ENCODE measurements at places on chromosomes 16 and 17. TPM values are rescaled to one million over a fixed set of nuclear protein-coding genes. Genes with fewer than 3 reads are reported as not detected.

Gene TANGO6
- total RNA-seq: 15.5 TPM

Gene HOXB8
- total RNA-seq: 0.09 TPM

Gene CLEC10A
- total RNA-seq: not detected

Gene HCRT
- total RNA-seq: not detected

Gene CYB5D1
- 11.2 TPM for total RNA-seq

Gene GPR139
- total RNA-seq: not detected

Gene RHBDL1
- total RNA-seq: 1.6 TPM

Measured in fibroblast of the aortic adventitia (primary cell).